ENCODE measurements at places on chromosomes 4 and X.
A peak's percentile ranks its signal among the peaks of the same experiment; 100 is the strongest.

DNA sequence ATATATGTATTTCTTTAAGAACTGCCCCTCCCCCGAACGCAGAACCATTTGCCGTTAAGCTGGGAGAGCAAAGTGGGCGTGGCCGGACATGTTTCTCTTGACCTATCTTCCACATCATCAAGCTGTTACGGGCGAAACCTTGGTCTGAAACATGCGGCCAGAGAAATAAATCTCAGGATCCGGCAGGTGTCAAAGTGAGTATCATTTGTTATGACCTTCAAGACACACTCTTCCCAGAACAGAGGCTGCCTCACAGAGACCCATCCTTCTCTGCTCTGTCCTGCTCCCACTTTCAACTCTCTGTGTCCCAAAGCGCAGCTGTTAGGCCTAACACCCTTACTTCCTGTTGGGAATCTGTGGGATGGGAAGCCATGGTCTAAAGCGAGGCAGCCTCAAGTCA lies at the start of gene MAGEB18:
Gene MAGEB18, plus strand, starts transcription at position 70 of the 400 bp plus-strand sequence. CDS start 643 bp downstream, outside the sequence.
- DNase-seq, result no peak

DNA sequence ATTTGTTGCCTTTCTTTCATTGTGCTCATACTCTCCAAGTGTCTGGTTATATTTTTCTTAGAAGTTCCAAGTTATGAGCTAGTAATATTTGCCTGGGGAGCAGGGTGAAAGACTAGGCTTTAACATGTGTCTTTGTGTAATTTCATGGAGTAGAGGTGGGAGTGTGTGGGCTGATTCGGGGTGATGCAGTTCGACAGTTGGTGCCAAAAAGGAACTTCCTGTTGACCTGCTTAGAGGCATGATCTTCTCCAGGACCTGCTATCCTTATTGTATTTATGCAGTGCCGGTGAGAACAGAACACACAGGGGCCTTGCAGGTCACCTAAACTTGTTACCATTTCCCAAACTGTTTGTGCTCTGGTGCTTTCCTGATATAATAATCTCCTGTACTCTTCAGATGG lies 21.2 kb downstream of the USP53 start:
- DNase-seq, result no peak

GRCh38 chr4:123127875-123128274 lies 205.5 kb upstream of the NUDT6 start:
- no peak for DNase-seq

DNA sequence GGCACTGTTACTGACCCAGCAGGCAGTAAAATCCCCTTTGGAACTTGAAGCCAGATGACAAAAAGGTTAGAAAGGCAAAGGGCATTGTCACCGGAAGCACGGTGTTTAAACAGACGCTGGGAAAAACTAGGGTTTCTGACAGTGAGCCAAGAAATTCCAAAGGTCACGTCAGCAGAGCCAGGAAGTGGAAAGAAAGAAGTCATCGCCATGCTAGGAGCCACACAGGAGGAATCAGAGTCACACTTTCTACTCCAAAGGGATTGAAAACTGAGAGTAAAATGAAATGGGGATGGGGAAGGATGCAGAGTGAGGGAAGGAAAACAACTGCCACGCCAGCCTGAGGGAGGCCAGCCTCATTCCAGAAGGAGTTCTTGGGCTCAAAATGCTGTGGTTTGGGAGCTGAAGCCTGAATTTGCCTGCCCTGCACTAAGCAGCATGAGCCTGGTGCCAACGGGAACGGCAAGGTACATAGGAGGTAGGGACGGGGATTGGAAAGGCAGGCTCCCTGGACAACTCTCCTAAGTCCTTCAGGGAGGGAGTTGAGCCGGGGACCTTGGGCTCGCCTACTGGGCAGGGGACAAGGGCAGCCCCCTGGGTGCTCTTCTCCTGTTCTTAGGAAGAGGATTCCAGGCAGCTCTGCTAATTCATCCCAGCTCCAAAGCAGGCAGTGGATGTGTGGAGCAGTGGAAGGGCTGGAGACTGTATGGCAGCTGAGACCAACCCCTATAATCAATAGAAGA lies 66.8 kb downstream of the SOWAHB start:
- no peak for DNase-seq

DNA sequence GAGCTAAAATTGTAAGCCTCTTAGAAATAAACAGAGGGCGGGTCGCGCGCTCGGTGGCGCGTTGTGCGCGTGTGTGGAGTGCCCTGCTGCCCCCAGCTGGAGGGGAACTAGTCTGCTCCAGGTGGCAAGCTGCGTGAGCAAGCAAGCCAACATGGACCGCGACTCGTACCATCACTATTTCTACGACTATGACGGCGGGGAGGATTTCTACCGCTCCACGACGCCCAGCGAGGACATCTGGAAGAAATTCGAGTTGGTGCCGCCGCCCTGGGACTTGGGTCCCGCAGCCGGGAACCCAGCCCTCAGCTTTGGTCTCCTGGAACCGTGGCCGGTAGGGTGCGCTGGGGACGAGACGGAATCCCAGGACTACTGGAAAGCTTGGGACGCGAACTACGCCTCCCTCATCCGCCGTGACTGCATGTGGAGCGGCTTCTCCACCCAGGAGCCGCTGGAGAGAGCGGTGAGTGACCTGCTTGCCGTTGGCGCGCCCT lies 66.1 kb downstream of the DNAAF6 start:
- peak; percentile 17 for DNase-seq

GRCh38 chr4:132981611-132982010 lies 167.5 kb upstream of the PCDH10 start:
- no peak for DNase-seq

DNA sequence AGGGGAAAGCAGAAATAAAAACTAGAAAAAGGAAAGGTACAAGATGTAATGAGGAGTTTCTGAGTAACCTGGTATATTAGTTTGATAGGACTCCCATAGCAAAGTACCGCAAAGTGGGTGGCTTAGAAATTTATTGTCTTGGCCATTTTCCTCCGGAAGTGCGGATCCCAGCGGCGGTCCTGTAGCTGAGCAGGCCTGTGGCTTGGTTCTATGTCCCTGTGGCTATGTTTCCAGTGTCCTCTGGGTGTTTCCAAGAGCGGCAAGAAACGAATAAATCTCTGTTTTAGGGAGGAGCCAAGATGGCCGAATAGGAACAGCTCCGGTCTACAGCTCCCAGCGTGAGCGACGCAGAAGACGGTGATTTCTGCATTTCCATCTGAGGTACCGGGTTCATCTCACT lies 44.0 kb upstream of the LDB2 start:
- no peak for DNase-seq

DNA sequence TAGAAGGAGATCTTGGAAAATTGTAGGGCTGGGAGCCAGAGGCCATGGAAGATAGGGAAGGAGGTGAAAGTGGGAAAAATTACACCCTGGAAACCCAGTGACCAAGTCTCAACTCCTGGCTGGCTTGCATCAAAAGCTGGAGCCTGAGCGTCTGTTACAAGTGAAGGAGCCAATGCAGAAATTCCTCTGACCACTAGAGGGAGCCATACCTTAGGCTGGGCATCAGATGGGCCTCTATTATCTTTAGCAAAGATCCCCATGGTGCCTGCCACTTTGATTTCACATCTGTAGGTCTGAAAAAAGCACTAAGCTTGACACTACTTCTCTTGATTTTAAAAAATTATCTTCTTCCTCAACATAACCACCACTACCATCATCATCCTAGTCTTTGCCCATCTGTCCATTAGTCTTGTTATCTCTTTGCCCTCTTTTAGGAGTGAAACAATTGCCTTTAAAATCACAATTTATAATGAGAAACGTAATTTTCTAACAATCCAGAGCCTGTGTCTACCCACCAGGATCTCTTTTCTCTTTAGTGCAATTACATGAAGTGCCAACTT lies 62.9 kb downstream of the ANAPC4 start:
- peak; percentile 53 for DNase-seq

DNA sequence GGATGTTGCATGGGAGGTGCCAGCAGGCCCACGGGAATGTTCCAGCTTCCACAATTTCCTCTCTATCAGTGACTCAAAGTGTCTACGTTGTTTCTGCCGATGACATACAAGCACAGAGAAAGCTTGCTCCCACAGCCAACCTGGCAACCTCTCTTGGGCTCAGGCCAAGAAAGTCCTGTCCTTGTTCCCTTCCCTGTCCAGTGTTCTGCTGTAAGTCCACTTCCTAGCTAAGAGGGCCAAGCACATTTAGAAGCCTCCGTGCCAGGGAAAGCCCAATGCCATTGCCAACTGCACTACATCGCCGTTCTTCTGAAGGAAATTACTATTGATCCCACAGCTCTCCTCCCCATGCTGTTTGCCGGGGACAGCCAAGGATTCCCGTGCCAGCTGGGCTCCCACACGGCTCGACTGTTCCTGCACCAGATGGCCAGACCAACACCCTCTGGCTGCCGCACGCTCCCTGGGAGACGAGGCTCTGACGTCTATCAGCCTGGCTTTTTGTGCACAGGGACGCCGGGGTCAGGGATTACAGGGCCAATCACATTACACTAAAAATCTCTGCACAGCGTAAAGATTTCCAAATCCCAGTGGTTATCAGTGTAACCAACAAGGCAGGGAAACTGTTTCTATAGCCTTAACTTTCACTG lies 284.0 kb downstream of the BCOR start:
- no peak for DNase-seq

DNA sequence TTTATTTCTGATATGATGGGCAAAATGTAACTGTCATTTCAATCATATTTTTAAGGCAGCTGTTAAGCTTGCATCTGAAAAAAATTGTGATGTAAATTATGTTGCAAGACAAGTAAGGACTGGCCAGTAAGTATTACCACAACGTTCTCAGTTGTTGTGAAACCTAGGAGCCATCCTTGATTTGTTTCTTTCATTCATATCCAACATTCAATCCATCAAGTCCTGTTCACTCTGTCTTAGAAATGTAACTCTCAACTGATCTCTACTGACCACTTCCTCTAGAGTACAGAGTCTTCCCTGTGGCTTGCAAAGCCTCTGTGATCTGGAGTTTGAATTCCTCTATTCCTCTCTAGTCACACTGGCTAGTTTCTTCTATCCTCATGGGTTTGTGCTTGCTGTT lies 161.4 kb upstream of the MAD2L1 start:
- DNase-seq, result no peak

All from stimulated activated CD4-positive, alpha-beta T cell treated with anti-CD3 and anti-CD28 coated beads, Interleukin-2, amount 100 ng/mL, for 24 hours (primary cell).